Smooth muscle cell of the pulmonary artery (primary cell): ENCODE measurements at places on chromosomes 7 and 10. TPM values are rescaled to one million over a fixed set of nuclear protein-coding genes. Genes with fewer than 3 reads are reported as not detected.

IDI2 gene
- total RNA-seq, result not detected in 2 replicates

ERVW-1 gene
- not detected in 2 replicates for total RNA-seq

IGFBP1 gene
- 0.79 and 10.2 TPM in 2 replicates for total RNA-seq

DDX56 gene
- total RNA-seq, result 41.9 and 47.3 TPM in 2 replicates

EN2 gene
- not detected in 2 replicates for total RNA-seq

FKBP9 gene
- 312 and 368 TPM in 2 replicates for total RNA-seq

CUL2 gene
- 38.7 and 41.1 TPM in 2 replicates for total RNA-seq

C10orf62 gene
- total RNA-seq, result 0.13 TPM in 1 of 2 replicates, not detected in the other

TUBB8 gene
- not detected in 2 replicates for total RNA-seq

SRRT gene
- 31.3 and 36.0 TPM in 2 replicates for total RNA-seq

HMX3 gene
- total RNA-seq, result not detected in 2 replicates

URGCP gene
- total RNA-seq, result 29.5 and 35.7 TPM in 2 replicates

TFR2 gene
- 1.9 and 2.2 TPM in 2 replicates for total RNA-seq

CABCOCO1 gene
- 0.26 and 0.36 TPM in 2 replicates for total RNA-seq

CCL24 gene
- not detected in 2 replicates for total RNA-seq

AP5Z1 gene
- 22.4 and 37.1 TPM in 2 replicates for total RNA-seq
